Stimulated activated CD4-positive, alpha-beta T cell treated with anti-CD3 and anti-CD28 coated beads, Interleukin-12 subunit alpha, Interleukin-12 subunit beta, amount 100 ng/mL, for 48 hours (primary cell): ENCODE measurements at places on chromosomes 2 and 18.

DNA sequence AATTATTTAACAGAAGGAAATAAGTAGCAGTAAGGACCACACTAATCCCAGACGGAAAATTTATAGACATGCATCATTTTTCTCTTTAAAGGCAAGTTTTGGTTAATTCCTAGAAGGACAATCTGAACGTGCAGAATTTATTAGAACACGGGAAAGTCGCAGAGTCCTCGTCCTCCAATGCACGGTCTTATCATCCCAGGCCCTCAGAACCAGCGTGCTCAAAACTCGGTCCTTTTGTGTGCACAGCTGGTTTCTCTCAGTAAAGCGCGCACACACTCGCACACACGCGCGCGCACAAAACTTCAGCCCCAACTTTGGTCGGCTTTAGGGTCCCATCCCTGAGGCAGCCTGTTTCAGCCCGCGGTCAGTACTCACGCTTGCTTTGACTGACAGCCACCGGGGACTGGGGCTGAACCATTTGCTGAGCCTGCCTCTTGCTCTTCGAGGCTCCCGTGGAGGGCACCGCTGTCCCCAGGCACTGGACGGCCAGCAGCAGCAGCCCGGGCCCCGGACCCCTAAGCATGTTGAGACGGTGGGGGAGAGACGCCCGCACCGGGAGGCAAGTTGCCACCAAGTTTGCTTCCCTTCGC lies 493 bp downstream of the FN1 start:
- DNase-seq = no peak

GRCh38 chr2:32652555-32653209 lies 24.8 kb downstream of the TTC27 start:
- no peak for DNase-seq

DNA sequence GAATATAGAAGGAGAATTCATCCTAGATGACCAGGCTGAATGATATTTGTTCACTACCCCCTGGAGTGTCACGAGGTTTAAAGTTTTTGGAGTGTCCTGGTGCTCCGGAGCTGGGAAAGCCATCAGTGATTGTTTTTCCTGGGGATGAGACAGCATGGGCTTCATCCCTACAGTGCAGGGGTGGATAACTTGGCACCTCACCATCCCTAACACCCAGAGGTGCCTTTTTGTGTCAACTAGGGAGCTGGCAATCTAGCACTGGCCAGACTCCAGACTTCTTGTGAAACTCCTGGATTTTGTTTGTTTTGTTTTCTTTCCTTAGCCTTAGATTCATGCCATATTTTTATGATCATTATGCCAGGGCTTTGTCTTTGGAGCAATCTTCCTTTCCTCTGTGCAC lies 164.8 kb downstream of the PRKCE start:
- DNase-seq = no peak

DNA sequence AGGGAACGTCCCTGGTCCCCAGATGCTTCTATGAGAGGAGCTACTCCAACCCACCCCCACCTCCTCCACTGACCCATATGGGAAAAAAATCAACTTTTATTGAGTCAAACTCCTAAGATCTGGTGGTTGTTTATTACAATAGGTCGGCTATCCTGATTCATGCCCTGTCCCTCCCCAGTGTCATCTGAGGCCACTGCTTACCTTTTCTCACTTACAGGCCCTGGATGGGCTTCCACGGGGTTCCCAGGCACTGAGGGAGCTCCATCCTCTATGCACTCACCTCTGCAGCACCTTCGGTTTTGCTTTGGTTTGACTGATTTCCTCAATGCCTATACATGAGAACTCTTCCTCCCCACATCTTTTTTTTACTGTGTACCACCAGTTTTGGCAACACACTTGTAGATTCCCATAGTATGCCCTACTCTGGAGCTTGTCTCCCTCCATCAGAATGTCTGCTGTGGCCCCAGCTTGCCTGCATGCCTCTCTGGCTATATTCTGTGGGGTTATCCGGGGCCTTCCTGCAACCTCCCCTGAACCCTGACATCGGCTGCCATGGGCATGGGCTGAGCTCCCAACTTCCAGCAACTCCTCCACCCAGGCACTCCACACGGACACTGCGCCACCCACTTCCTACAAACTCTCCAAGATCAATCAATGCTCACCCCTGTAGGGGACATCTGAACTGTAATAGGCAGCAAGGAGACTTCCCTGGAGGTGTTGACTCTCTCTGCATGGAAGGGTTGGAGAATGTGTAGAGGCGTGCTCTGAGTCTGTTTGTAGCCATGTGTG lies 236.1 kb downstream of the VAPA start:
- no peak for DNase-seq

DNA sequence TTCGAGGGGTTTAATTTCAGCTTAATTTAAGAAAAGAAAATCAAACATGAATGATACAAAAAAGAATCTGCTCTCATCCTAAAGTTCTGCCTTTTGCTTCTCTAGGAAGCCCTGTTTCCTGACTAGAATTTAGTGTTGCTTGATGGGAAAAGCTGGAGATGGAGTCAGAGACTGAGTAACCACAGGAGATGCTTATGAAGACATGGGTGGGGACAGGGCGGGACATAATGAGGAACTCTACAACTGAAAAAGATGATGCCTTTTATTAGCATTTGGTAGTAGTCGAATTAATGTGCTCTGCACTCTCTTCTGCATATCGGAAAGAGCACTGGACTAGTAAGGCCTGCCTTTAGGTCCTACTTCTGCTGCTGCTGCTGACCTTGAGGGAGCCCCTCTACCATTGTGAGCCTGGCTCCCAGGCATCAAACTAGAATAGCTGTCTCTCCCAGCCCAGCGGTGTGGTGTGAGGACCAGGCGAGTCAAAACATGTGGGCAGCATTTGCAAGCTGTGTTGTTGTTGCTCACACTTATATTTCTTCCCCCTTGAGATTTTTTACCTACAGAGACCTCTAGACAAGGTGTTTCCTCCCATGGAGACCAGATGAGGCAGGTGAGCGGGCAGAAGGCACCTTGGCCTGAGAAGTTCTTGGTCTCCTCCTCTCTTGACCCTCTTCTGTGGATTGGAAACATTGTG lies 61.5 kb downstream of the INPP4A start:
- DNase-seq = no peak

DNA sequence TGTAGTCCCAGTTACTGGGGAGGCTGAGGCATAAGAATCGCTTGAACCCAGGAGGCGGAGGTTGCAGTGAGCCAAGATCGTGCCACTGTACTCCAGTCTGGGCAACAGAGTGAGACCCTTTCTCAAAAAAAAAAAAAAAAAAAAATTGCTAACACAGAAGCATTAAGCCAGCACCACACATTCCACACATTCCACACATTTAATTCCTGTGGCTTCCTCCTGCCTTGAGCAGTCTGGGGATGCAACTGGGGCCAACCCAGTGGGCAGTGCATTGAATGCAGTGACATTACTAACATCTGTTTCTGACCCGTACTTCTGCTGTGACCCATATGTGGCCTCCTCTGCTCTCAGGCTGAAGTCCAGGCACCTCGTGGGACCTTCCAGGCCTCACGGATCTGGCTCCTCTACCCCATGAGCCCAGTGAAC lies 107.0 kb downstream of the BCL2L11 start:
- DNase-seq = no peak

DNA sequence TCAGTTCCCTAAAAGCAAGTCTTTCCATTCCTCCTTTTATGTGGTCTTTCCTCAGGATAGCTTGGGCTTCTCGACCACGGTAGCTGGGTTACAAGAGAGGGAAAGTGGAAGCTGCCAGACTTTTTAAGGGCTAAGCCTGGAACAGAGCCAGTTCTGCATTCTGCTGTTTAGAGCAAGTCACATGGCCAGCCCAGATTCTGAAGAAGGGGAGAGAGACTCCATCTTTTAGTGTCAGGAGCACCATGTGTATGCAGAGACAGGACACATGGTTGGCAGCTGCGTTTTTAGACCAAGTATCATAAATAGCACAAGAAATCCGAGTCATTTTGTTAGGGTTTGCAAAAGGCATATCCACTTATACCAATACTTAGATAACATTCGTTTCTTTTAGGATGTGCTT lies 4.7 kb downstream of the HMSD start:
- DNase-seq = no peak

DNA sequence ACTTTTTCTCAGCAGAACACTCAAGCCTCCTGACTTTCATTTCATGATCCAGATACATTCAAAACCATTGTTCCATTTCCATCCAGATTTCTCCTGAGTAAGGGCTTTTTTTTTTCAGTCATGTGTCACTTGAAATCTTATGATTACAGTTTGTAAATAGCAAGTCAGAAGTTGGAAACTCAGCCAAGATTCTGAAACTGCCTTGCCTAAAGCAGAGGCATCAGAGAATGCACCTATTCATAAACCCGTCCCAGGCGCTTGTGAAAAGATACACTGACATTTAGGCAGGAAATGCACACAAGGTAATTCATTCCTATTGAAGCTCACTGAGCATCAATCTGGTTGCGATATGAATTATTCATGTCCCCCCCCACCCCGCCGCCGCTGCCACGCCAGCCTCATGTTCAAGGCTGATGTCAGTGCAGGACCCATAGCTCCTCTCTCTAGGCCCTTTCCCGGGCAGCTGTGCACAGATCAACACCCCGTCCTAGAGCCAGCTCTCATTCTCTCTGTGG lies 30.4 kb upstream of the MGAT4A start:
- DNase-seq = peak; percentile 51

- no peak for DNase-seq
Measured at GRCh38 chr18:40163254-40163653, 1791.8 kb upstream of the PIK3C3 start.

- DNase-seq = no peak
Measured at GRCh38 chr2:101745711-101746694, 48.5 kb downstream of the MAP4K4 start.

- DNase-seq = no peak
Measured at GRCh38 chr2:219500135-219500534, 1.4 kb downstream of the GMPPA start.

GRCh38 chr2:196130039-196130825 lies 41.1 kb downstream of the STK17B start:
- no peak for DNase-seq

DNA sequence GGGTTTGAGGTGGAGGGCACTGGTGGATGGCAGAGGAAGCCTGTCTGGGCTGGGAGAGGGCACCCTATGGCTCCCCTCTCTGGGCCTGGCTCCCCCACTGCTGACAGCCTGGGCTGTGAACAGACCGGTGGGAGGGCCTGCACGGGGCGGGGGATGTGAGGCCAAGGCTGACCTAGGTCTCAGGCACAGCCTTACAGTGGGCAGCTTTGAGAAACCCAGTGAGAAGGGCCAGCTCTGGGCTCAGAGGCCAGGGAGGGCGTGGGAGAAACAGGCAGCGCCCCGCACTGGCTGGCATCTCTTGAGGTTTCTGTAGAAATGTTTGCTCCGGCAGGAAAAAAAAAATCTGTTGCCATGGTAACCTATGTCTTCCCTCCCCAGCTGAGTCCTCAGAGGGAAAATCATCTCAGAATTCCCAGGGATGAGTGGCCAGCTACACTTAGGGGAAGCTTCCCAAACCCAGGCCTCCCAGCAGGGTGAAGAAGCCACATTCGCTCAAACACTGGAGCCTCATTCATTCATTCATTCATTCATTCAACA lies 71.7 kb upstream of the TAF1B start:
- no peak for DNase-seq

DNA sequence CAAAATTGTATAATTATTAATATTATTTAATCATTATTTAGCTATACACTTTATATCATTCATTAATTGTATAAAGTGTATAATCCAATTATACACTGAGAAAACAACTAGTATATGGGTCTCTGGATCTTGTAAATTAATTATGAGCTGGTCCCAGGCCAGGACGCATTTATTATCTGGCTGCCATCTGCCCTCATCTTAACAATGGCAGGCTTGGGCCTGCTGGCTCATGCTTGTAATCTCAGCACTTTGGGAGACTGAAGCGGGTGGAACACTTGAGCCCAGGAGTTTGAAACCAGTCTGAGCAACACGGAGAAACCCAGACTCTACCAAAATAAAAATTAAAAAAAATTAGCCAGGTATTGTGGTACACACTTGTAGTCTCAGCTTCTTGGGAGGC lies 502.2 kb upstream of the NRXN1 start:
- no peak for DNase-seq

DNA sequence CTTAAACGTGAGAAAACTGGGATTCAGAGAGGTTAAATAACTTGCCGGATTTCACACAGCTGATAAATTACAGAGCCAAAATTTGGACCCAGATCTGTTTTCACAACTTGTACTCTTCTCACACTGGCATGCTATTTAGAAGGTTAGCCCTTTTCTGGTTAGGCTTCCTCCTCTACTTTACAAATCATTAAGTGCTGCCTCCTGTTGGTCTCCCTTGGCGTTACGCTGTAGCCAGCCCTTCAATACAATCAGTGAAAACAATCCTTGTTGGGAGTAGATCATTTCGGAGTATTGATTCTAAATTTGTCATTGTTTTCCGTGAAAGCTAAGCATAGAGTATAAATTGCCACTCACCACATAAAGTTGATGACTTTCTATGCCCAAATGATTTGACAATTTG lies 153.5 kb downstream of the ARHGAP15 start:
- no peak for DNase-seq

DNA sequence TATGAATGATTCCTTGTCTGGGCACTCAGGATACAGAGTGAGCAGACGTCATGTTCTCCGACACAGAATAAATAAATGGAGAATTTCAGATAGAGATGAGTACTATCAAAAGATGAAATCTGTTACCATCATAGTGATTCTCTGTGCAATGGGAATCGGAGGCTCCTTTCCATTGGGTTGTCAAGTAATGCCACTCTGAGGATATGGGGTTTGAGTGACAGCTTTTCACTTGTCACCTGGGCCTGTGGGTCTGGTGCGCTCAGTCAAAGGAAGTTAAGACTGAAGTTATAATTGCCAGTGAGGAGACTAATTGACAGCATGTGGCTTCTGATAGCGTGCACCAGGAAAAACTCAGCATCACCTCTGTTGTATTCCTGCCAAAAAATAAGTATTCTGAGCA lies 387.2 kb downstream of the SOX11 start:
- DNase-seq = no peak

DNA sequence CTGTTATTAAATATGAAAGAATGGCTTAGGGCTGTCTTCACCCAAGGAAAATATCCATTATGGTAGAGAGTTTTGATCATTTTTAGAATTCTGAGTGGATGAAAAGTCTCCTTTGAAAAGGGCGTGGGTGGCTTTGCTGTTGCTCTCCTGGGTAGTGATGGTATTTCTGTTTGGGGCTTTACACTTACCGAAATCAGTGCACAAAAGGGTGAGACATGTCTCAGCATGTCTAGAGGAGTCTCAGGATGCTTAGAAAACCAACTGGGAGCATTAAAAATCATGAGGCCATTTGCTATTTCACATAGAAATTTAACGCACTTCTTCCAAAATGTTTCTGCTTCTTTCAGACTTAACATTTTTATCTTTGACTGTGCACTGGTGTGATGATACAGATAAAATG lies 49.6 kb downstream of the ZCCHC2 start:
- no peak for DNase-seq

- no peak for DNase-seq
Measured at GRCh38 chr2:40150266-40150665, 301.6 kb downstream of the SLC8A1 start.

GRCh38 chr18:27922780-27923179 lies 254.2 kb downstream of the CDH2 start:
- no peak for DNase-seq

- no peak for DNase-seq
Measured at GRCh38 chr2:158464426-158465281, 7.9 kb downstream of the PKP4 start.
